ENCODE measurements at places on chromosomes 1 and 21. TPM values are rescaled to one million over a fixed set of nuclear protein-coding genes. Genes with fewer than 3 reads are reported as not detected.

GRCh38 chr1:174289644-174290310 is 130.5 kb downstream of the RABGAP1L start:
- DNase-seq, result no peak
- H3K27ac ChIP-seq, result no peak overlapping the region
- no peaks in the 10 kb centered on the region for H3K4me1 ChIP-seq
- H3K36me3 ChIP-seq, result peaks cover 58% of the 10 kb centered on the region
- H3K27me3 ChIP-seq, result no peaks in the 10 kb centered on the region

DNA sequence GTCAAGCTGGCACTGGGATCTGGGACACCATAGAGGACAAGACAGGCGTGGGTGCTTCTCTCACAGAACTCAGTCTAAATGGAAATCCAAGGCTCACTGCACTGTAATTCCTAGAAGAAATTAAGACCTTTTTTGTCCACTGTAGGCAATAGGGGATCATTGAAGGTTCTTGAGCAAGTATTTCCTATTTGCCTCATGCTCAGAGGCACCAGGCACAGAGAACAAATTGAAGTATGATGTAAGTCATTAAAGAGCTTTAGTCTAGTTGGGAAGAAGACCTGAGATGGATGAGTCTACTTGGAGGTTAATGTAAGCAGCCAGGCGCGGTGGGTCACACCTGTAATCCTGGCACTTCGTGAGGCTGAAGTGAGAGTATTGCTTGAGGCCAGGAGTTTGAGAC is 34.6 kb downstream of the EIF2D start:
- H3K4me3 ChIP-seq, result no peak overlapping the region
- H3K36me3 ChIP-seq, result peaks cover 13% of the 10 kb centered on the region
- H3K4me1 ChIP-seq, result peaks cover 100% of the 10 kb centered on the region
- no peaks in the 10 kb centered on the region for H3K27me3 ChIP-seq

DNA sequence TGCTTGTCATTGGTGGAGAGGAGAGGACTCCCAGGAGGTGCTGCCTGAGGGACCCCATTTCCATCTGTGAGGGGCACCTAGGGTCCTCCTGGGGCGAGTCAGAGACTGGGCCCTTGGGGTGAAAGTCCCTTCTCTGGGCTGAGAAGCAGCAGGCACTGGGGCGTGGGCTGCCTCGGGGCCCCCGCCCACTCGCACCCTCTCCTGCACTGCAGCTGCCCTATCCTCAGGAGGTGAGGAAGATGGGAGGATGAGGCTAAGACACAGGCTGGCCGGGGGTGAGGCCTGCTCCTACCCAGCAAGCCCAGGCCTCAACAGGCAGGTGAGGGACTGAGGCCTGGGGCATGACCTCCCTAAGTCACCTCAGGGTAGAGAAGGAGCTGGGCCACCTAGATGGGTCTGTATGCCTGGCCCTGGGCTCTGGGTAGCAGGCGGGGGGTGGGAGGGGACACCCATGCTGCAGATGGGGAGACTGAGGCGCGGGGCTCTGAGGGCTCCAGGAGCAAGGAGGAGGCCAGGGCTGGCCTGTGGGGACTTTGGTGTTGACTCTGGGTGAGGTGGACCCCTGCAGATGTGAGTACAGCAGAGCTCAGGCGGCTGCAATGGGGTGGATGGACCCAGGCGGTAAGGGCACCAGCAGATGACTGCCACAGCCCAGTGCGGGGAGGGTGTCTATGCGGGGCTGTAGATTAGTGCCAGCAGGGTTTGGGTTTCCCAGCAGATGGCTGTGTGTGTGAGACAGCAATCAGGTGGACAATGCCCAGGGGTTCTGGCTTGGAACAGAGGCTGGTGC is 10.4 kb upstream of the ZNF669 start:
- no peaks in the 10 kb centered on the region for H3K36me3 ChIP-seq
- no peaks in the 10 kb centered on the region for H3K27me3 ChIP-seq
- DNase-seq, result no peak
- no peak overlapping the region for H3K4me3 ChIP-seq

GRCh38 chr1:177703888-177704446 is 265.9 kb downstream of the SEC16B start:
- no peak for DNase-seq
- H3K4me3 ChIP-seq, result no peak overlapping the region
- H3K36me3 ChIP-seq, result no peaks in the 10 kb centered on the region

DNA sequence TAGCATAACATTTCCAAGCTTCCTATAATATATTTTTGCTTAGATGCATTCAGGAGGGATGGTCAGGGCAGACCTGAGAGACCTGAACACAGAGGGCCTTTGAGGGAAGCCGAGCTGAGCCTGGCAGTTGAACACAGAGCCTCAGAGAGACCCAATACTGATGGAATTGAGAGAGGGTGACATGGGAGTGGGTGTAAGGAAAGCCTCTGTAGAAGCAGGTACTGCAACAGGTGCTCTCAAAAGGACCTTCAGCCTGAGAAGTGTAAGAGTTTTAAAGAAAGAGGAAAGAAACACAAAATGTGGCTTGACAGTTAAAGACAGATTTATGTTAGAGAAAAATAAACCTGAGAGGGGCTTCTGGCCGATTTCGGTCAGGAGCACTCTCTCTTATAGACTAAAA is 73.9 kb upstream of the PGBD5 start:
- DNase-seq, result no peak
- H3K4me1 ChIP-seq, result no peaks in the 10 kb centered on the region

DNA sequence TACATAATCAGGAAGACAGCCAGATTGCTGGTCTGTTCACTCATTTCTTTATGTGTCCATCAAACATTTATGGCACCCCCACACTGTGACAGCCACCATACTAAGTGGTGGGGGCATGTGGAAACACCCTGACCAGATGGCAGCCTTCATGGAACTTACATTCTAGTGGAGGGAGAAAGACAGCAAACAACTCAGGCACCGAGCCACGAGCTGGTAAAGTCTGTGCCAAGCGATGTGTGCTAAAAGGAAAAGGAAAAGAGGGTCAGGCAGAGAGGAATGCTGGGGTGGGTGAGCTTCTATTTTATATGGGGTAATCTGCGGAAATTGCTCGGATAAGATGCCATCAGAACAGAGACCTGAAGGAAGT is 33.2 kb upstream of the CD2 start:
- no peaks in the 10 kb centered on the region for H3K27me3 ChIP-seq
- H3K36me3 ChIP-seq, result no peaks in the 10 kb centered on the region
- H3K27ac ChIP-seq, result no peak overlapping the region
- H3K4me1 ChIP-seq, result no peaks in the 10 kb centered on the region
- DNase-seq, result no peak

The COL8A2 gene
- polyA plus RNA-seq, result 5.9 TPM

The RNU1-2 gene
- polyA plus RNA-seq, result not detected

The RXFP4 gene
- 0.06 TPM for polyA plus RNA-seq

The OVAAL gene
- not detected for polyA plus RNA-seq

The LRRC39 gene
- polyA plus RNA-seq, result 3.1 TPM

The ESRRG gene
- polyA plus RNA-seq, result 0.29 TPM

The DNAH14 gene
- 0.70 TPM for polyA plus RNA-seq

The PLXNA2 gene
- polyA plus RNA-seq, result 0.93 TPM

The THEM5 gene
- polyA plus RNA-seq, result not detected

Measured in spleen (tissue), 13 donors.